Activated naive CD4-positive, alpha-beta T cell treated with Interleukin-2 at 50 U/mL for 16 hours (primary cell): ENCODE measurements at places on chromosomes 16 and 17.

- DNase-seq, result no peak
These were observed 6.5 kb upstream of the CARD14 start for GRCh38 chr17:80163336-80163735.

DNA sequence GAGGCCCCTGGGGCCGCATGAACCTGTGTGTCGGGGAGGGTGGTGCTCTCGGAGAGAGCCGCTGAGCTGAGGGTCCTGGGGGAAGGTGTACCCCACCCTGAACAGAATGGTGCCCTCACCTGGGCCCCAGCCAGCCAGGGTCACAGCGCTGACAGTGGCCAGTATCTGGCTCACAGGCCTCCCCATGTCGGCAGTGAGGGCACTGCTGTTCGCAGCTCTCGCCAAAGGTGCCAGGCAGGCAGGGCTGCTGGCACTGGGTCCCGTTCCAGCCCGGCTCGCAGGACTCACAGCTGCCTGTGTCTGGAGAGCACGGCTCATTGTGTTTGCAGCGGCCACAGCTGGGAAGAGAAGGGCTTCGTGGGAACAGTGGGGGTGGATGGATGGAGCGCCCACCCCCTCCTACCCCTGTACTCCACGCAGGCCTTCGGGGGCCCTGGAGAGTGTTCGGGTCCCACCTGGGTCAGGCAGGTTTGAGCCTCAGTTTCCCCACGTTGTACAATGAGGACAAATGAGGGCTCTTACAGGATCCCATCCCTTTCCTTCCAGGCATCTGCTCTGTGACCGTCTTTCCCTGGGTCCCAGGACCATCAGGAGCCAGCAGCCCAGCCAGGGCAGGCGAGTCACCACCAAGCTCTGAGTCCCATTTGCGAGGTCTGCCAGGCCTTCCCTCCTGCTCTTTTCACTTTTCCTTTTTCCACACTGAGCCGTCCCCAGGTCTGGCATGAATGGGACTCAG is 5.0 kb downstream of the SCARF1 start:
- DNase-seq, result no peak

GRCh38 chr17:42290577-42290976 is 2.3 kb downstream of the STAT5A start:
- DNase-seq, result no peak

DNA sequence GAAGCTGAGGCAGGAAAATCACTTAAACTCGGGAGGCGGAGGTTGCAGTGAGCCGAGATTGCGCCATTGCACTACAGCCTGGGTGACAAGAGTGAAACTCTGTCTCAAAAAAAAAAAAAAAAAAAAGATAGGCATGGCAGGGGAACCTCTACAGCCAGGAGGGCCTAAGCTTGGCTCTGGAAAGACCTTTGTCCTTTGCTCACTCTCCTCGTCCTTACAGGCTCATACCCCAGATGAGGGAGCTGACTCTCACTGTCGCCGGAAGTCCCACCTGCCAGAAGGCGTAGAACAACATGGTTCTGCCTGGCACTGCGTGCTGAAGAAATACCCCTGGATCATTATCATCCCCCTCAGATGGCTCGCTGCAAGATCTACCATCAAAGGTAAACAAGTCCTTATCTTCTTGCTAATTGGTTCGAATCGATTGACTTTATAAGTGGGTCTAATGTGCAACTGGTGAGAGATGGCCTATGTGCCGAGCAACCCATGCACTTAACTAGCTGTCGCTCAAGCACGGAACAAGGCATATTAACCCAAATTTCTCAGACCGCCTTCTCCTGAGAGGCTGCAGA is 29.7 kb downstream of the RTN4RL1 start:
- DNase-seq, result no peak

- DNase-seq, result no peak
These were observed 53.5 kb downstream of the ZDHHC7 start for GRCh38 chr16:84957792-84958191.

GRCh38 chr16:56332464-56333079 is 92.8 kb downstream of the AMFR start:
- no peak for DNase-seq

DNA sequence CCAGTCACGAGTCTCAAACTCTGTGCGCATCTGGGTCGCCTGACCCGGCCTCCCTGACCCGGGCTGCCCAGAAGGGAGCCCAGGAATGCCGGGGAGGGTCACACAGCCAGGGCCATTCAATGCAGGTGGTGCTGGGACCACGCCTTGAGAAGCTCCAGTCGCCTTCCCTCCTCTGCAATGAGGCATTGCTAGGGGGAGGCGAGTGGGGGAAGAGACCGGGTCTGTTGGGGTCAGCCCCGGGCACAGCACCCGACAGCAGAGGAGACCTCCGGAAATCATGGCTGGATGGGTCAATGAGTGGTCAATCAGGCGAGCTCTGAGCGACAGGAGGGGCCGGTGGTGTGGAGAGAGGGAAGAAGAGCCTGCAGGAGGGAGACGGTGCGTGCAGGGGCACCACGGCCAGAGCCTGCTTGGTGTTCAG is 13.3 kb downstream of the JPH3 start:
- DNase-seq, result no peak

DNA sequence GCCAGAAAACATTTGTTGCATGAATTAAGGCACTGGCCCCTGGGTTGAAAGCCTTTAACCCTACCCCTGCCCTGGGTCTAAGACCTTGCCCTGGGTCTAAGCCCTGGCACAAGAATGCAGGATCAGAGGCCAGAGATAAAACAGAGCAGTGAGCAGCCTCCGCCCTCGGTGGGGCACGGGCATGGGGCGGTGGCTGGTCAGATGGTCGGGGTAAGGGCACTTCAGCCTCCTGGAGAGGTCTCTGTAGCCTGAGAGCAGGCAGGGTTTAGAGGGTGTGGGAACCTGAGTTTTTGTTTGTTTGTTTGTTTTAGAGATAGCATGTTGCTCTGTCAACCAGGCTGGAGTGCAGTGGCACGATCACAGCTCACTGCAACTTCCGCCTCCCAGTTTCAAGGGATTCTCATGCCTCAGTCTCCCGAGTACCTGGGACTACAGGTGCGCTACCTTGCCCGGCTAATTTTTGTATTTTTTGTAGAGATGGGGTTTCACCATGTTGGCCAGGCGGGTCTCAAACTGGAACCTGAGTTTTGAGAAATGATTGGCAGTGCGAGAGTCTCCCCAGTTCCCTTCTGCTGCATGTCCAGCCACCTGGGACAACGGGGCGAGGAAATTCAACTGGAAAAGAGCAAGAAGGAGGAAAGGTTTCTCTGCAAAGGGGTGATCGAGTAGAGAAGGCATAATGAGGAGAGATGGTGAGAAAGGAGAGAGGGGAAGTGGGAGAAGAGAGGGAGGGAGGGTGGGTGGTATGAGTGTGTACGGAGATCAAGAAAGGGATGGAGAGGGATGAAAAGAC is 27.7 kb downstream of the TNS4 start:
- no peak for DNase-seq

DNA sequence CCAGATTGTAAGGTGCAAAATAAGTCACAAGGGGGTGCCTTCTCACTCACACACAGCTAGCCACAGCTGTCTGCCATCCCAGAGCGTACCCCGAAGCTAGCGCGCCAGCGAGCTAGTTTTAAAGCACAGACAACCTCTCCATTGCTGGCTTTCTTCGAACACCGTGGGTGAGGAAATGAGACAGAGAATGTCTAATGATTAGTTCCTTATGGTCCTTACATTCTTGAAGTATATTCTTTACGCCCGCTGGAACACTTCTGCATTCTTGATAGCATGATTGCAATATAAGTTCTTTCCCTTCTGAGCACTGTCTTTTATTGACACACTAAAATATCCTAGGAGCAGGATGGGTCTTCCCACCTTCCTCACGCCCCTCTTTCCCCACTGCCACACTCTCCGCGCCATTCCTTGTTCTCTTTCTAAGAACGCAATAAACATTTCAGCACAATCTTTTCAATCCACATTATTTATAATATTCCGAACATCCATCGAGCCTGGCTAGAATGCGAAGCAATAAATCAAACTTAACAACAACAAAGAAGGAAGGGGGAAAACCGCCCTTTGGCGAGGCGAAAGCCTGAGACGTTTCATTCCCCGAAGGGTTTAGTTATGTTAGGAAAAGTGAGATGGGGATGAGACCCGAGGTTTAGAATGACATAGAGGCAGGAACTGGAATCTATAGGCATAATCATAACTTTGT is 251.3 kb downstream of the NTN1 start:
- DNase-seq, result no peak

DNA sequence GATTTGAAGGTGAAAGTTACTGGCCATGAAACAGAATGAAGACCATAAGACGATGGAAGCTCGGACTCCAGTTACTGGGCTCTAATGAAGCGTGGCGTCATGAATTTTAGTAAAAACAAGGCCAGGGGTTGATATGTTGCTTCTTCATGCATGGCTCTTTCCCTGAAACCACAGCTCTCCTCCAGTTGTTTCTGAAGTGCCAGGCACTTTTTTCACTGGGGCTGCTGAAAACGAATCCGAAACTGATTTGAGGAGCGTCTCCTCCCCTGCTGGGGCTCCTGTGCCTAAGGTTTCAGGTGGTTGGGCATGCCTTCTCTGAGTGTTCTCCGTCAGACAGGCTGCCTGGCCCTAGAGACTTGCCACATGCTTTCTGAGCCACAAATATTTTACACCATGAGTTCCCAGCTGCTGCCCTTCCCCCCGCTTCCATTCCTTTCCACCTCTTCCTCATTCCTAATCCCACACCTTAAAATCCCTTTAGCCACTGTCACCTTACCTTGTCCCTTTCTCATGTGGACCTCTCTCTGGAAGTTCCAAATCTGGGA is 3.7 kb upstream of the MYL4 start:
- peak; percentile 73 for DNase-seq

DNA sequence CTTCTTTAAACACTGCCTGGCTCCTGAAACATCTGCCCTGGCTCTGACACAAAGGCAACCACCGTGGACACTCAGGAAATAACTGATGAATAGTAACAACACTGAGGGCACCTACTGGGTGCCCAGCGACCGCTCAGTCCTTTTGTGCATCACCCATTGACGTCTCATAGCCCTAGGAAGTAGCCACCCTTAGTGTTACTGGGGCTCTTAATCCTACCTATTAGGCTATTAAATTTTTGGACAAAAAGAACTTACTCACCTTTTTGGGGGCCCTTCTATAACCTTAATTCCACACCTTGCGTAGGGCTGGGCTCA is 11.7 kb downstream of the PPL start:
- DNase-seq, result no peak

DNA sequence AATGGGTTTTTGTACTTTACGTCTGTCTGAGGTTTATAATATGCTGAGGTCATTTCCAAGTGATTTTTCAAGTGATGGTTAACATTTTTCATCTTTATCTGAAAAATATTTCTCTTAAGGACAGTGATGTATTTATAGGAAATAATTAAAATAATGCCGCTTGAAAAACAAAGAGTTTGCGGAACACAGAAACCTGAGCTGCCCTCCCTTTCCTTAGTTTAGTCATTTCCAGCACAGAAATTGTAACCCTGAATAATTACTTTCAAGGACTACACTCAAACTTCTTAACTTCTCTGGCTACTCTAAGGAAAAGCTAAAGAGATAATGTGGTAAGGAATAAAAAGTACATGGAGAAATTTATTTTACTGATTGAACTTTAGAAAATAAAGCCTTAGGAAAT is 54.6 kb downstream of the MRTFB start:
- no peak for DNase-seq

GRCh38 chr17:64003526-64004121 is 5.5 kb downstream of the PRR29 start:
- no peak for DNase-seq

DNA sequence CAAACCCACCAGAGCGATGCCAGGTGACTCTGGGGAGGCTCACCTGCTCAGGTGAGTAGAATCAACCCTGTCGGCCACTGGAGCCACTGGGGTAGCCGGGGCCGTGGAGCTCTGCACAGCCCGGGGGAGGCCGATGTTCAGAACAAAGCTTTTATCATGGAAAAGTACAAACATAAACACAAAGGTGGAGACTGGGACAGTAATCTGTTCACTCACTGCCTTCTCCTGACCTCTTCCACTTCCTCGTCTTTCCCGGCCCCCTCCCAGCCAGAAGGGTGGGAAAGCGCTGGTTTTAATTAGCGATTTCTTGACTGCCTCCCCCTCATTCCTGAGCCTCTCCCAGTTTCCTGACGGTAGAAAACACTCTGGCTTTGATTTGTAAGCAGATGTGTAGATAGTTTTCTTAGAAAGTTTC is 9.8 kb upstream of the TEX19 start:
- DNase-seq, result no peak

DNA sequence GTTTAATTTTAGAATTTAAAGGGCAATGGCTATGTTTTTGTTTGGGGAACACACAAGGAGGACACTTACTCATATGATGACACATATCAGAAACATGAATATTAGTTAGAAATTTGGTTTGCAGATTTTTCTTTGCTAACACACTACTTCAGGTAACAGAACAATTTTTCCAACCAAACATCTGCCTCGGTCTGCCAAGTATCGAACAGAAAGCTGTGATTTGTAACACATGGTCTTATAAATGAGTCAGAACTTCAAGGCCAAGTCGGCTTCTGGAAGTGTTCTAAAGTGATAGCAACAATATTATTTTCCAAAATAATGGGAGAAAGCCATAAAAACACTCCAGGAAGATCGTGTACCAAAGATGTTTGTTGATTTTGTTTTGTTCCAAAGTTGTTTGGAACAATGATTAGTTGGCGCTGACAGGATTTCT is 75.9 kb upstream of the PMFBP1 start:
- no peak for DNase-seq

GRCh38 chr16:13426269-13426668 is 493.7 kb upstream of the ERCC4 start:
- DNase-seq, result no peak

DNA sequence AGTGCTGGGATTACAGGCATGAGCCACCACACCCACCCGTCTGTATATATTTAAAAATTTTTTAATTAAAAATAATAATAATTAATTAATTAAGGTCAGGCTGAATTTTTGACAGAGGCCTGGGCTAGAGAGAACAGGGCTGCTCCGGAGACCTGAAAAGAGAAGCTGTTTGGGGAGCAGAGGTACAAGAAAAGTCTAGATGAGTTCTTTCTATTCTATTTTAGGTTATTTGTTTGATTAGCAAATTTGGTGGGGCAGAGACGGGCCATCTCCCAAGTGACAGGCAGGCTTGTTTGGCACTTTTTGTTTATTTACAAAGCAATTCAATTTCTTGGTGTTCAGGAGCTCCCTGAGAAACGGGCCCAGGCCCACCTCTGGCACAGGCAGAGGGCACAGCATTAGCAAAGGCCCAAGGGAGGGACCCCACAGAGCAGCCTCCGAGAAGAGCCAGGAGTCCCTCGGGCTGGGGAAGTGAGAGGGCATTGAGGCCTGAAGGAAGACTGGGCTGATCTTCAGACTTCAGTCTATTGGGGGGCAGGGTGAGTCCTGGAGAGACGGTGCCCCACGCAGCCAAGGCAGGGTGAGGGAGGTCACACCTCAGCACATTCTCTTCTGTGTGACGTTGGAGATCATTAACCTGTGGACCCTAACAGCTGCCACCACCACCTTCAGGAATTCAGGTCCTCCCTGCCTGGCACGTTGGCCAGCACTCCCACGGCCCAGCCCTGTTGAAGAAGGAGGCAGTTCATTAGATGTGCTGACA is 10.8 kb upstream of the RIPOR1 start:
- no peak for DNase-seq
